ENCODE measurements at places on chromosomes 4 and X.

DNA sequence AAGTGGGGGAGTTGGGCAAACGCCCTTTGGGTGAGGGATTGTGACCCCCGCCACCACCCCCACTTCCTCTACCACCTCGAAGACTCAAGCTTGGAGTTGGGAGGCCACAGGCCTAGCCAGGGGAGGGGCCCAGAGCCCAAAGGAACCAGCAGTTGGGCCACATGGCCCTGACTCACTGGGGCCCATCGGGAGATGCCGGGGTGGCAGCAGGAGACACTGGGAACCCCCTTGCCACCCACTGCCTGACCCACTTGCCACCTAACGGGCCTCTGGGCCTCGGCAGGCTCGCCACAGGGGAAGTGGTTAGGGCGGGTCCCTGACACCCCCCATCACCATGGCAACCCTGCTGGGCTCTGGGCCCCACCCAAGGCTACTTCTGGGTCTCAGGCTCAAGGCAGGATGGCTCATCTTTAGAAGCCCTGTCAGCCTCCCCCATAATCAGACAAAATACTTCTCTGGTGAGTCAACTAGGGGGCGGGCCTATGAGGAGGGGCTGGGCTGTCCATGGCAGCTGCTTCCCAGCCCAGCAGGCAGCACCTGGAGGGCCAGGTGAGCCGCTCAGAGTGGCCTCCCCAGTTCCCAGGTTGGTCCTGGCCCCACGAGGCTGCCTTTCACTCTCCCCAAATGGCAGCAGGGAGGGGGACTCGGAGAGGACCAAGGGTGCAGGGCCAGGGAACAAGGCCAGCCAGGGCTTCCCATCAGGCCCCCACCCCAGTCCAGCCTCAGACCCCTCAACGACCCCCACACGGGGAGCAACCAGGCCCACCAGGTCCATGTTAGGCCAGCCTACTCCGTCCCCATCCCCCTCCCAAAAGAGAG lies 5.6 kb downstream of the FLNA start:
- H3K4me3 ChIP-seq, result peak overlapping the region; percentile 55
- H3K27ac ChIP-seq, result peak overlapping the region; percentile 87
- peaks cover 8% of the 10 kb centered on the region for H3K4me1 ChIP-seq
- no peaks in the 10 kb centered on the region for H3K36me3 ChIP-seq

DNA sequence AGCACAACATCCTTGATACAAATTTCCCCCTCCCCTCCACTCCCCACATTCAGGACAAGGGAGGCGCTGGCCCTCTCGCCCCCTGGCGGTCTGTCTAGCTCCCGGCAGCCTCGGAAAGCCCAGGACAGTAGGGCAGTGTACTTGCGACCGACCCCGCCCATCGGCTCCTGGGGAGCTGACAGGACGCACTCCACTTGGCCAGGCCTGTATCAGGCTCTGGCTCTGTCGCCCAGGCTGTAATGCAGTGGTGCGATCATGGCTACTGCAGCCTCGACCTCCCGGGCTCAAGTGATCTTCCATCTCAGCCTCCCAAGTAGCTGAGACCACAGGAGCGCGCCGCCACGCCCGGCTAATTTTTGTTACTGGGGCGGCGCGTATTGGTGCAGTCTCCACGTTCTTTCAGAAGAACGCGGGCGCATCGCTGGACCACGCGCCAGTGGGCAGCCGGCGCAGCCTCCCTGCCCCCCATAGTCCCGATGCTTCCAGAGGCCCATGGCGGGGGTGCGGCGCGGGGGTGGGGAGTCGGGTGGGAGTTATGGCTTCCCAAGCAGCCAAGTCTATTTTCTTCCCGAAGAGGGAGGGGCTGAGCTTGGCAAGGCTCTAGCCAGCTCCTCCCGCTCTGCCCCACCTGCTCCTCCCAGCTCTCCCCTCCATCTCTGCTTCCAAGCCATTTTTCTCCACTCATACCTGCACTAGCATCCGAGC lies 7.8 kb upstream of the AKAP14 start:
- H3K27ac ChIP-seq, result no peak overlapping the region
- H3K36me3 ChIP-seq, result no peaks in the 10 kb centered on the region
- no peak overlapping the region for H3K4me3 ChIP-seq
- DNase-seq, result no peak

- H3K4me3 ChIP-seq, result no peak overlapping the region
- H3K27me3 ChIP-seq, result no peaks in the 10 kb centered on the region
- H3K27ac ChIP-seq, result no peak overlapping the region
- no peaks in the 10 kb centered on the region for H3K36me3 ChIP-seq
Observed at GRCh38 chrX:13761606-13762414, 27.3 kb downstream of the OFD1 start.

DNA sequence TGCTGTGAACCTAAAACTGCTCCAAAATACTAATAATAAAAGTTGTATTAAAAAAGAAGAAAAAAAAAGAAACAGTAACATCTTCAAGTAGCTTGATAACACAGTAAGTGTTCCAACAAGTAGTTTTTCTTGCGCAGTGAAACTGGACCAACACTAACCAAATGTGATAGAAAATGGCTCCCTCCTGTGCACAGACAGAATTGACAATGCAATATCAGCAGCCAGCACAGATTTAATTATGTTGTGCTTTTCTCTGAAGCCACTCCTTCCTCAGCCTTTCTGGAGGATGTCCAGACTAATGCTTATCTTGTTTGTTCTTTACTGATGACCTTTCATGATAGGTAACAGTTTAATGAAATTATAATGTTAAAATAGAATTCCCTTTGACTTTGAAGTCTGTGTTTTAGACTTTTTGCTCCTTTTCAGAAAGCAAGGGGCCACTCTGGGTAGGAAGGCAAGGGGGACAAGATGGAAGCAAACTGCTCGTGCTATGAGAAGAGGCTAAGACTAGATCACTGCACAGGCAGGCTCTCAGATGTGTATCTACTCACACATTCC lies 147.1 kb upstream of the RPL34 start:
- no peak for DNase-seq
- no peaks in the 10 kb centered on the region for H3K36me3 ChIP-seq
- no peaks in the 10 kb centered on the region for H3K27me3 ChIP-seq
- H3K4me3 ChIP-seq, result no peak overlapping the region

DNA sequence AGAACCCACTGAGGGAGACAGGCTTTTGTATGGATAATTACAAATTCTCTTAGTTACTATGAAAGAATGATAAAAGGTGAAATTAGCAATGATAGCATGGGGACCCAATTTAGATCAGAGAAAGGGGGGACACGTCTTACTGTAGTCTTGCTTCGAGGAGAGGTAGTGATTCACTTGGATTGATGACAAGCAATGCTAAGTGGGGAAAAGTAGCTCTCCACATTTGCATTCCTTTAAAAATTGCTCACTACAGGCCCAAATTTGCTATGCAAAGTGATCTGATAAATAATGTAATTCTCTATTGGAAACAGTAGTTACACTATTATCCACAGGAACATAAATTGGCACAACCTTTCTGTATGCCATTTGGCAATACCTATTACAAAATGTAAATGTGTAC lies 42.5 kb upstream of the MAP3K15 start:
- H3K4me1 ChIP-seq, result no peaks in the 10 kb centered on the region
- H3K27me3 ChIP-seq, result no peaks in the 10 kb centered on the region
- no peak overlapping the region for H3K27ac ChIP-seq
- no peaks in the 10 kb centered on the region for H3K36me3 ChIP-seq
- no peak overlapping the region for H3K4me3 ChIP-seq
